ENCODE measurements at places on chromosomes 7 and 10. TPM values are rescaled to one million over a fixed set of nuclear protein-coding genes. Genes with fewer than 3 reads are reported as not detected.
A peak's percentile ranks its signal among the peaks of the same experiment; 100 is the strongest.

Gene AEBP1
- total RNA-seq, result 242 TPM

Gene CPN1
- not detected for total RNA-seq

Gene PDE1C
- 54.6 TPM for total RNA-seq

Gene SGMS1
- 22.6 TPM for total RNA-seq

Gene CFAP70
- 1.4 TPM for total RNA-seq

Gene VWC2
- not detected for total RNA-seq

Gene CYP2C19
- total RNA-seq, result 0.12 TPM

Gene ADAM8
- total RNA-seq, result 2.3 TPM

Gene ACTL6B
- not detected for total RNA-seq

DNA sequence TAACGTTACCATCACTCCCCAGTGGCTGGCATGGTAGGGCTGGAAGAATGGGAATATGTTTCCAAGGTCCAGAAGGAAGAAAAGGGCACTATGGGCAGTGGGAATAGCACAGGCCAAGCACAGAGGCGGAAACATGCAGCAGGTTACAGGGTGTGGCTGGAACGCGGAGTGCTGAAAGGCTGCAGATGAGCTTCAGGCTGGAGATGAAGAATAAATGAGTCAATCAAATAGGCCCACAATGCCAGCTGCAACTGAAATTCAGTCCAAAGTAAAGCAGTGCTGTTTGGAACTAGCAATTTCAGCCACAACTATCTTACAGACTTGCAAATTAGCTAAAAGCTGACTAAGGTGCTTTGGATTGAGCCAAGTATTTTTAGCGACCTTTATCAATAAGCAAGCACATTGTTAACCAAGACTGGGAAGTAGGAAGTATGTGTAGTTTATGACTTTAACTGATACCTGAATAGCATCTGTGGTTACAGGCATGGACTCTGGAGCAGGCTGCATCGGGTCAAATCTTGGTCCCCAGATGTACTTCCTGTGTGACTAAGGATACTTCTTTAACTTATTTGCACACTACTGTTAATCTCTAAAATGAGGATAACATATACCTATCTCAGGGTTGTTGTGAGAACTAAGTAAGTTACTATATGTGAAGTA lies 77.5 kb upstream of the CTTNBP2 start:
- H3K27me3 ChIP-seq, result peaks cover 2% of the 10 kb centered on the region
- H3K36me3 ChIP-seq, result no peaks in the 10 kb centered on the region
- H3K4me3 ChIP-seq, result no peak overlapping the region
- H3K27ac ChIP-seq, result no peak overlapping the region
- DNase-seq, result no peak

- H3K4me1 ChIP-seq, result peaks cover 8% of the 10 kb centered on the region
- H3K36me3 ChIP-seq, result peaks cover 12% of the 10 kb centered on the region
- no peaks in the 10 kb centered on the region for H3K27me3 ChIP-seq
- H3K27ac ChIP-seq, result no peak overlapping the region
Measured at GRCh38 chr7:30074422-30075030, 46.3 kb downstream of the PLEKHA8 start.

- peaks cover 13% of the 10 kb centered on the region for H3K4me1 ChIP-seq
- no peaks in the 10 kb centered on the region for H3K36me3 ChIP-seq
- no peak overlapping the region for H3K4me3 ChIP-seq
- H3K27ac ChIP-seq, result peak overlapping the region; percentile 3
- DNase-seq, result no peak
Measured at GRCh38 chr7:81111358-81111757, 192.5 kb upstream of the SEMA3C start.

- H3K4me3 ChIP-seq, result no peak overlapping the region
- DNase-seq, result no peak
- H3K36me3 ChIP-seq, result no peaks in the 10 kb centered on the region
- H3K27me3 ChIP-seq, result no peaks in the 10 kb centered on the region
- H3K4me1 ChIP-seq, result peaks cover 42% of the 10 kb centered on the region
Measured at GRCh38 chr7:5553298-5553877, 129.8 kb upstream of the TNRC18 start.

- peaks cover 2% of the 10 kb centered on the region for H3K4me1 ChIP-seq
- no peaks in the 10 kb centered on the region for H3K36me3 ChIP-seq
- H3K27me3 ChIP-seq, result no peaks in the 10 kb centered on the region
- DNase-seq, result no peak
- peak overlapping the region; percentile 0 for H3K27ac ChIP-seq
- H3K4me3 ChIP-seq, result no peak overlapping the region
Measured at GRCh38 chr10:17599089-17599488, 18.1 kb downstream of the HACD1 start.

- H3K27me3 ChIP-seq, result peaks cover 2% of the 10 kb centered on the region
- H3K27ac ChIP-seq, result no peak overlapping the region
- DNase-seq, result no peak
- H3K4me3 ChIP-seq, result no peak overlapping the region
Measured at GRCh38 chr7:30906515-30907240, 5.0 kb upstream of the AQP1 start.

- no peaks in the 10 kb centered on the region for H3K36me3 ChIP-seq
- H3K4me1 ChIP-seq, result no peaks in the 10 kb centered on the region
- no peaks in the 10 kb centered on the region for H3K27me3 ChIP-seq
- no peak for DNase-seq
- H3K27ac ChIP-seq, result no peak overlapping the region
Measured at GRCh38 chr7:24964191-24964590, 15.8 kb downstream of the OSBPL3 start.

DNA sequence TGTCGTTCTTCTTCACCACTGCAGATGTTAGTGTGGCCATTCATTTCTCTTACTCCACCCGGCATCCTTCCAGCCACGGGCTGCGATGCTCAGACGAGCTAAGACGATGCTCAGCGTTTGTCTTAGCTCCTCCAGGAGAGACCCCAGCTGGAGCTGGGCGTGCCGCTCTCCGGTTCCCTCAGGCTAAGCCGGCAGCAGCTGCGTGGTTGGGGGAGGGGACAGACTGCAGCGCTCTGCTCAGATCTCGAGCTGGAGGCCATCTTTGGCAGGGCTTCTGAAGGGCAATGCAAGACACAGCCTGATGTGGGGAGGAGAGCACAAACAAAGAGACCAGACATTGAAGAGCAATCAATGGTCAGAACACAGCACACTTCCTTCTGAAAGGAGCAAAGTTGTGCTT lies 4.8 kb downstream of the INA start:
- H3K36me3 ChIP-seq, result peaks cover 6% of the 10 kb centered on the region
- peaks cover 11% of the 10 kb centered on the region for H3K27me3 ChIP-seq
- no peak overlapping the region for H3K27ac ChIP-seq

GRCh38 chr7:17060051-17060450 lies 178.3 kb upstream of the AGR3 start:
- H3K27me3 ChIP-seq, result no peaks in the 10 kb centered on the region
- no peaks in the 10 kb centered on the region for H3K36me3 ChIP-seq
- no peak overlapping the region for H3K27ac ChIP-seq
- H3K4me1 ChIP-seq, result peaks cover 20% of the 10 kb centered on the region

DNA sequence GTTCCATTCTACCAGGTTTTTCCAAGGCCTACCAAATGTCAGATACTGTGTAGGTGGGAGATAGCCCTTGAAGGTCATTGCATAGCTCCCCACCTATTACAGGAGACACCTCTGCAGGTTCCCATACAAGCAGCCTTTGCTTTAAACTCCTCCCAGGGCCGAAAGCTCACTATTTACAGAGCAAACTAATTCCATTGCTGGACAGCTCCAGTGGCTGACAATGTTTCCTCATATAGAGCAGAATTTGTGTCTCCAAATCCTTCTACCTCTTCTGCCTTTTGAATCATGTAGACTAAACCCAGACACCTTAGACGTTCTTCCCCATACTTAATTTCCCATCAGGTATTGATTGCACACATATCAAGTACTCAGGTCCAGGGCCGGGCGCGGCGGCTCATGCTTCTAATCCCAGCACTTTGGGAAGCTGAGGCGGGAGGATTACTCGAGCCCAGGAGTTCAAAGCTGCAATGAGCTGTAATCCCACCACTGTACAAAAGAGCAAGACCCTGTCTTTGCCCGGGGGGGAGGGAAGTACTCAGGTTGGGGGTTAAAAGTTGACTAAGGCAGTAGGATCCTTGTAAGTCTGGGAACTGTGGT lies 2.1 kb downstream of the CNNM1 start:
- H3K27ac ChIP-seq, result no peak overlapping the region
- peaks cover 57% of the 10 kb centered on the region for H3K27me3 ChIP-seq
- H3K4me1 ChIP-seq, result peaks cover 2% of the 10 kb centered on the region
- H3K36me3 ChIP-seq, result no peaks in the 10 kb centered on the region
- no peak for DNase-seq
- peak overlapping the region; percentile 33 for H3K4me3 ChIP-seq

GRCh38 chr10:62636825-62637248 lies 167.7 kb upstream of the ADO start:
- no peaks in the 10 kb centered on the region for H3K4me1 ChIP-seq
- no peaks in the 10 kb centered on the region for H3K36me3 ChIP-seq
- H3K27me3 ChIP-seq, result no peaks in the 10 kb centered on the region
- no peak overlapping the region for H3K4me3 ChIP-seq
- DNase-seq, result no peak
- H3K27ac ChIP-seq, result no peak overlapping the region

- H3K27ac ChIP-seq, result no peak overlapping the region
- H3K36me3 ChIP-seq, result no peaks in the 10 kb centered on the region
- DNase-seq, result no peak
- peaks cover 11% of the 10 kb centered on the region for H3K4me1 ChIP-seq
Measured at GRCh38 chr10:80449520-80449919, 4.6 kb upstream of the TSPAN14 start.

DNA sequence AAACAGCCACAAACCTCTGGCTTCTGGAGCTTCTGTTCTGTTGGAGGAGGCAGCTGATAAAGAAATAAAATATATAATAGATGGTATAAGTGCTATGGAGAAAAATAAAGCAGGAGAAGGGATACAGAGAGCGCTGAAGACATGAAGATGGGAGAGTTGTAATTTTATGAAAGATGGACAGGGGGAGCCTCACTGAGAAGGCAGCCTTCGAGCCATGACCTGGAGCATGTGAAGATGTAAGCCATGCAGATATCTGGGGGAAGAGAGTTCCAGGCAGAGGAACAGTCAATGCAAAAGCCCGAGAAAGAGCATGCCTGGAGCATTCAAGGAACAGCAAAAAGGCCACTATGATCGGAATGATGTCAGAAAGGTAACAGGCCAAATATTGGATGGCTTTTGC lies 187.5 kb downstream of the KIAA1217 start:
- H3K4me1 ChIP-seq, result no peaks in the 10 kb centered on the region
- H3K27ac ChIP-seq, result no peak overlapping the region
- H3K27me3 ChIP-seq, result peaks cover 7% of the 10 kb centered on the region
- DNase-seq, result no peak
- H3K4me3 ChIP-seq, result no peak overlapping the region
- H3K36me3 ChIP-seq, result no peaks in the 10 kb centered on the region

- H3K4me1 ChIP-seq, result peaks cover 44% of the 10 kb centered on the region
- peaks cover 36% of the 10 kb centered on the region for H3K36me3 ChIP-seq
- DNase-seq, result no peak
- no peak overlapping the region for H3K4me3 ChIP-seq
Measured at GRCh38 chr7:76326646-76327233, 24.3 kb downstream of the HSPB1 start.

- no peak overlapping the region for H3K27ac ChIP-seq
- no peaks in the 10 kb centered on the region for H3K27me3 ChIP-seq
- H3K4me1 ChIP-seq, result no peaks in the 10 kb centered on the region
- H3K4me3 ChIP-seq, result no peak overlapping the region
Measured at GRCh38 chr10:111835574-111835973, 348.0 kb downstream of the GPAM start.

- H3K4me3 ChIP-seq, result no peak overlapping the region
- peaks cover 7% of the 10 kb centered on the region for H3K36me3 ChIP-seq
- no peaks in the 10 kb centered on the region for H3K4me1 ChIP-seq
- DNase-seq, result no peak
Measured at GRCh38 chr10:62341419-62341818, 32.8 kb upstream of the ZNF365 start.

- H3K4me1 ChIP-seq, result peaks cover 21% of the 10 kb centered on the region
- no peaks in the 10 kb centered on the region for H3K36me3 ChIP-seq
- no peak for DNase-seq
- H3K27me3 ChIP-seq, result peaks cover 15% of the 10 kb centered on the region
- H3K4me3 ChIP-seq, result no peak overlapping the region
- H3K27ac ChIP-seq, result peak overlapping the region; percentile 22
Measured at GRCh38 chr7:50346545-50347497, 42.3 kb downstream of the IKZF1 start.

GRCh38 chr7:24115661-24116060 lies 168.3 kb upstream of the NPY start:
- no peaks in the 10 kb centered on the region for H3K4me1 ChIP-seq
- H3K4me3 ChIP-seq, result no peak overlapping the region
- peaks cover 5% of the 10 kb centered on the region for H3K27me3 ChIP-seq
- DNase-seq, result no peak
